ENCODE measurements at places on chromosomes 1 and 21. TPM values are rescaled to one million over a fixed set of nuclear protein-coding genes. Genes with fewer than 3 reads are reported as not detected.

The LINGO4 gene
- not detected for total RNA-seq

The NUP210L gene
- not detected for total RNA-seq

The KLF17 gene
- not detected for total RNA-seq

The SERTAD4 gene
- total RNA-seq, result 12.9 TPM

The SLC5A9 gene
- not detected for total RNA-seq

The CELA2A gene
- not detected for total RNA-seq

The AADACL4 gene
- total RNA-seq, result not detected

The MXRA8 gene
- total RNA-seq, result 0.80 TPM

The MTARC1 gene
- total RNA-seq, result 72.5 TPM

The LMOD1 gene
- total RNA-seq, result 0.74 TPM

- H3K27me3 ChIP-seq, result no peaks in the 10 kb centered on the region
- H3K36me3 ChIP-seq, result no peaks in the 10 kb centered on the region
- H3K4me3 ChIP-seq, result no peak overlapping the region
- DNase-seq, result no peak
Measured at GRCh38 chr1:44592208-44593145, 81.8 kb downstream of the TMEM53 start.

GRCh38 chr1:186984959-186985358 is 156.2 kb downstream of the PLA2G4A start:
- no peaks in the 10 kb centered on the region for H3K36me3 ChIP-seq
- no peaks in the 10 kb centered on the region for H3K4me1 ChIP-seq
- H3K27me3 ChIP-seq, result no peaks in the 10 kb centered on the region
- DNase-seq, result no peak

DNA sequence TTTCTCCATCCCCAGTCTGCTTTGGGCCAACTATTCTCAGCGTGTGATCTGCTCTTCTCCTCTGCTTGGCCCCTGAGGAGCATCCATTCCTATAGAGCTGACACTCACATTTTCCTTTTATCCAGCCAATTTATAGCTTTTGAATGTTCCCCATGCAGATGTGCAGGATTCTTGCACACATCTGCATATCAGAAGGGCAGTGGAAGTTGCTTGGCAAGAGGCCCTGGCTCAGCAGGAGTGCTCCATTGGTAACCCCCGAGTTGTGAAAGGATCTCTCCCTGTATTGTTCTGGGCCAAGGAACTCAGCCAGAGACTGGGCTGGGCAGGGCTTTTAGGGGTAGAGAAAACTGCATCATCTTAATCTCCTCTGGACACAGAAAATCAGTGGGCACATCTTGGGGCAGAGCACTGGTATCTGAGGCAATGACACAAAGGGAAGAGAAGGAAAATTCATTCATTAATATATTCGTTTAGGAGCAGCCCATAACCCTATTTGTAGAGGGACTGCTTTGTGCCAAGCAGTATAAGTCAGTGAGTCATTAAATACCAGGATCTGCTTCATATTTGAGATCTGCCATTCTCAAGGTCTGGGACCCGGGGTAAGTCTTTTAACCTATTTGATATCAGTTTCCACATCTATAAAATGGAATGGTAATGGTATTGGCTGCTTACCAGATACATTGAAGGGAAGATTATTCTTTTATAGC is 31.0 kb upstream of the BEND5 start:
- no peak for DNase-seq
- H3K4me3 ChIP-seq, result no peak overlapping the region
- H3K36me3 ChIP-seq, result no peaks in the 10 kb centered on the region

GRCh38 chr21:26171258-26172100 is 909 bp upstream of the APP start:
- H3K36me3 ChIP-seq, result no peaks in the 10 kb centered on the region
- no peak for DNase-seq
- H3K4me1 ChIP-seq, result peaks cover 25% of the 10 kb centered on the region
- no peak overlapping the region for H3K27ac ChIP-seq

DNA sequence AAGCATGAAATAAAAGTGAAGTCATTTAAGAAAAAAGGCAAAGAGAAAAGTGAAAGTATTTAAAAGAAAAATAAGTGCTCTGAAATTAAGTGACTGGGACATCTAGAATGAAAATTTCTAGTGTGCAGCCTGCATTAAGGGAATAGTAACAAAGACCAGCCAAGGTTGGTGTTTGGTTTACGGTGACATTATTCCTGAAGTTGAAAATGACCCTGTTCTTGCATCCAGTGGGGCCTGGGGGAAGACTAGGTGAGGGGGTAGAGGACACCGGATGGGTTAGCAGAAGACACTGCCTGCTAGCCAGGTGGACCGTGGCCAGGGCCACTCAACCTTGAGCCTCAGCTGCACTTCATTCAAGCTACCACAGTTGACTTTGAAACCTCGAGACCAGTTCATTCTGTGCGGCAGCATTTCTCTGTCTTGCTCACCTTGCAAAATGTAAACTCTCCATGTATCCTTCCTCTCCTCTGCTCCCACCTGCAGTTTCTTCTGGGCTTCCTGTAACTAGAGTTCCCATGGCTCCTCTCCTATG is 14.3 kb upstream of the KCNK1 start:
- H3K4me1 ChIP-seq, result no peaks in the 10 kb centered on the region
- no peak for DNase-seq
- no peaks in the 10 kb centered on the region for H3K27me3 ChIP-seq
- H3K4me3 ChIP-seq, result no peak overlapping the region
- no peaks in the 10 kb centered on the region for H3K36me3 ChIP-seq

DNA sequence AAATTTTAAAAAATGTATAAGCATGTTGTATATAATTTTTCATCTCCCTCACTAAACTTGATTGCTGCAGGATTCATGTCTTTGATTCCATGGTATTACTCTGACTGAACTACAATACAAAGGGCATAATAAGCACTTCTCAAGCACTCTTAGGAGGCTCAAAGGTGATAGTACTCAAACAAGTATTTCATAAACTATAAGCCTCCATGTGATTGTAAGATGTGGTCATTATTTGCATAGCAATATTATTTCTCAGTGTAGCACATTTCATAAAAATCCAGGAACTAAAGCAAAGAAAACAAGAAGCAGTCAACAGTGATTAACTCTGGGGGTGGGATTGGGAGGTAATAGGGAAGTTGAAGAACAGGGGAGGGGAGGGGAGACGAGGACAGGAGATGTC is 106.2 kb upstream of the DPT start:
- H3K36me3 ChIP-seq, result no peaks in the 10 kb centered on the region
- DNase-seq, result peak; percentile 47
- H3K4me3 ChIP-seq, result no peak overlapping the region
- H3K27me3 ChIP-seq, result no peaks in the 10 kb centered on the region

DNA sequence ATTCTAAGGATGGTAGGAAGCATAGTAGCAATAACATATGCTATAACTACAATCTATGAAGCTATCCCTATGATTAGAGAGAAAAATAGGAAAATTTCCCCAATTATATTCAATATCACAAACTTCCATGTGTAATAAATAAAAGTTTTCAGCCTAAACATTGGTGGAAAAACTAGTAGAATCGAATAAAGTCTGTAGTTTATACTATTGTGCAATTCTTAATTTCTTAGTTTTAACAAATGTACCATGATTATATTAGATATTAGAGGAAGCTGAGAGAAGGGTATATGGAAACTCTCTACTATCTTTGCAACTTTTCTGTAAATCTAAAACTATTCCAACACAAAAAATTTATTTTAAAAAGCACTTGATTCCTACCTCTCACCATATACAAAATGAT is 13.8 kb upstream of the GFI1 start:
- 0 out of 2 replicates have a peak, but pooled peaks cover 5% of the 10 kb centered on the region for H3K4me1 ChIP-seq
- H3K4me3 ChIP-seq, result no peak overlapping the region
- H3K36me3 ChIP-seq, result no peaks in the 10 kb centered on the region
- no peak for DNase-seq
- H3K27me3 ChIP-seq, result no peaks in the 10 kb centered on the region

DNA sequence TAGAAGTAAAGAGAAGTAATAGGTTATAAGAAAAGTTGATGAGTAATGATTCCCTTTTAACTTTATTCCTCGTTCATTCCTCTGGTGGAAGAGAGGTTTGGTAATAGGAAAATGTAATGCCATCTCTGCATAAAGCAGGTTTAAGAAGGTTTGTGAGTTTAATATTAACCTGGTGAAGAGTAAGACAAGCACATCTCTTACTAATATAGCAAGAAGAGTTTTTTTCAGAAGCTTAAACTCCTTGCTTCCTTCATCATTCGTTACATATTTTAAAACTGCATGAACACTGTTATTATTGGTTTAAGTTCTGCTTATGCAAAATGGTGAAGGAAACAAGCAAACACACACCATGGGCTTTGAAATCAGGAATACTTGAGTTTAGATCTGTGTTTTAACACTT is 9.2 kb upstream of the PLA2G4A start:
- DNase-seq, result no peak
- no peaks in the 10 kb centered on the region for H3K4me1 ChIP-seq
- no peaks in the 10 kb centered on the region for H3K27me3 ChIP-seq
- no peaks in the 10 kb centered on the region for H3K36me3 ChIP-seq
- no peak overlapping the region for H3K4me3 ChIP-seq

DNA sequence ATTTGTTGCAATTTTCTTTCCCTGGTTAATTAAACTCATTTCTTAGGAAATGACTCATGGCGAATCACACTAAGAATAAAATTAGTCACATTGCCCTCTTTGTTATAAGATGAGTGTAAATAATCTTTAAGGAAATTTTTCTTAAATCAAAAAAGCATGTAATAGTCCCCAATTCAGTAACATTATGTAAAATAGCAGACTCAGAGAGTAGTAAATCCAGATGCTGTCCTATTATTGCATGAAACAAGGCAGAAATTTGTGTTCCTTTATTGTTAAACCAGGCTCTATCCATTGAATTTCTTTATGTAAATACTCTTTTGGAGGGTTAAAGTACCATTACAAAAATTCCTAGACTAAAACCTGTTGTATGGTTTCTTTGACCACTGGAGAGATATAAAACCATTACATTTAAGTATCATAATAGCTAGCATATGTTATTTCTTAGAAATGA is 154.5 kb upstream of the C1orf87 start:
- peaks cover 8% of the 10 kb centered on the region for H3K4me1 ChIP-seq
- no peak for DNase-seq
- H3K27ac ChIP-seq, result 0 out of 2 replicates have a peak overlapping the region, but pooled peaks have one; percentile 0

DNA sequence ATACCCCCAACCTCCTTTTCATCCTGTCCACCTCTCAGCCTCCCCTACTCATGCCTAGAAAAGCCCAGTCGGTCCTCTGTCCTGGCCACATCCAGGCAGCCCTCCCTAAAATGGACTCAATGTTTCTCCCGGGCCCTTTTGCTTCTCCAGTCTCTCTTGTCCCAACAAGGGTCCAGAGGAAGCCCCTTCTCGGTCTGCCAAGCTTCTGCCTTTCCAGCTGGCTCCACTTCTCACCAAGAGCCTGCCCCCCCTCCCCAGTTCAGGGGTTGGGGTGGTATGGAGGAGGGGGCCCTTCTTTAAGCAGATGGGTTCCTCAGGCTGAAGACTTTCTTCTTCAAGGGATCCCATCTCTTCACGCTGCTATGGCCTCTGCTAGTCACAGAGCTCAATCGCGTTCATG is 23.9 kb downstream of the RAB7B start:
- no peak for DNase-seq
- no peak overlapping the region for H3K27ac ChIP-seq
- no peak overlapping the region for H3K4me3 ChIP-seq
- no peaks in the 10 kb centered on the region for H3K27me3 ChIP-seq
- no peaks in the 10 kb centered on the region for H3K36me3 ChIP-seq
- peaks cover 37% of the 10 kb centered on the region for H3K4me1 ChIP-seq

GRCh38 chr1:114832057-114832456 is 22.6 kb upstream of the SYCP1 start:
- H3K36me3 ChIP-seq, result no peaks in the 10 kb centered on the region
- H3K27ac ChIP-seq, result no peak overlapping the region
- DNase-seq, result peak; percentile 32
- no peak overlapping the region for H3K4me3 ChIP-seq

DNA sequence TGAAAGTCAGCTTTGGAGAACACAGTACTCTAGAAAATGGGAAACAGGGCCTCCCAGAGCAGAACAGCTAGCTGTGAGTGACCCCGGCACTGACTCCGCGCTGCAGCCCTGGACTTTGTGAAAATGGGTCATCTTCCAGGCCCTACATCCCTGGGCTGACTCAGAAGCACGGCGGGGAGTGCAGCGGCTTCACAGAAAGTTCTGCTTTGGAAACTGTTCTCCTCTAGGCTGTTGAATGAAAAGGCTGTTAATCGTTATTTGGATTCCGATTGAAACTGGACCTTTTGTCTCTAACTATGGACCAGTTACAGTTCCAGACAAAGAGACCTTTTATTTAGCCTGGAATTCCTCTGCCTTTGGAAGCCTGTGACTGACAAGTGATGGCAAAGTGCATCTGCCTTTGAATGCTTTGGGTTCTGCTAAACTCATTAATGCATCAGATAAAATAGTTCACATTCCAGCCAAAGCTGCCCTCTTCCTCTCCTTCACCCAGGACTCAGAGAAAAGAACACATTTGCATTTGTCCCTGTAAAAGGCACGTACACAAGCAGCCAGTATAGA is 144.9 kb upstream of the HOOK1 start:
- no peak for DNase-seq
- no peak overlapping the region for H3K4me3 ChIP-seq
- no peaks in the 10 kb centered on the region for H3K27me3 ChIP-seq
- no peaks in the 10 kb centered on the region for H3K4me1 ChIP-seq
- no peaks in the 10 kb centered on the region for H3K36me3 ChIP-seq
- H3K27ac ChIP-seq, result no peak overlapping the region

DNA sequence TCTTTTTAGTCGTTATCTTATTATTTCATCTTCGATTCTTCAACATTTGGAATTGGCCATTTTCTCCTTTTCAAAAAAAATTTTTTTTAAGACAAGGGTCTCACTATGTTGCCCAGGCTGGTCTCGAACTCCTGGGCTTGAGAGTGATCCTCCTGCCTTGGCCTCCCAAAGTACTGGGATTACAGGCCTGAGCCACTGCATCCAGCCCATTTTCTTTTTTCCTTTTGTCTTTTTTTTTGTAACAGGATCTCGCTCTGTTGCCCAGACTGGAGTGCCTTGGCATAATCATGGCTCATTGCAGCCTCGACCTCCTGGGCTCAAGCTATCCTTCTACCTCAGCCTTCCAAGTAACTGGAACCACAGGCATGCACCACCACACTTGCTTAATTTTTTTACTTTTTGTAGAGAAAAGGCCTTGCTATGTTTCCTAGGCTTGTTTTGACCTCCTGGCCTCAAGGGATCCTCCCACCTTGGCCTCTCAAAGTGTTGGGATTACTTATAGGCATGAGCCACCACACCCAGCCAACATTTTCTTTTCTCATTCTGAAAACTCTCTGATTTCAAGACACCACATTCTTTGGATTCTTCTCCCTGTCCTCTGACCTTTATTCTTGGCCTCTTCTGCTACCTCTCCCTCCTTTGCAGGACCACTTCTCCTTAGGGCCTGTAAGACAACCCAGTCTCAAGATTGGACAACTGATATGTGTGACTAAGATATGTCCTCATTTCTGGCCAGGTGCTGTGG is 6.0 kb upstream of the MAP1LC3C start:
- H3K4me1 ChIP-seq, result peaks cover 8% of the 10 kb centered on the region
- H3K36me3 ChIP-seq, result no peaks in the 10 kb centered on the region
- H3K27me3 ChIP-seq, result no peaks in the 10 kb centered on the region
- no peak overlapping the region for H3K4me3 ChIP-seq
- no peak overlapping the region for H3K27ac ChIP-seq

- DNase-seq, result no peak
- peaks cover 14% of the 10 kb centered on the region for H3K4me1 ChIP-seq
- H3K27ac ChIP-seq, result no peak overlapping the region
- H3K4me3 ChIP-seq, result no peak overlapping the region
Measured at GRCh38 chr1:183178545-183178944, 7.5 kb upstream of the LAMC2 start.
